ENCODE measurements at places on chromosomes 4 and X.

DNA sequence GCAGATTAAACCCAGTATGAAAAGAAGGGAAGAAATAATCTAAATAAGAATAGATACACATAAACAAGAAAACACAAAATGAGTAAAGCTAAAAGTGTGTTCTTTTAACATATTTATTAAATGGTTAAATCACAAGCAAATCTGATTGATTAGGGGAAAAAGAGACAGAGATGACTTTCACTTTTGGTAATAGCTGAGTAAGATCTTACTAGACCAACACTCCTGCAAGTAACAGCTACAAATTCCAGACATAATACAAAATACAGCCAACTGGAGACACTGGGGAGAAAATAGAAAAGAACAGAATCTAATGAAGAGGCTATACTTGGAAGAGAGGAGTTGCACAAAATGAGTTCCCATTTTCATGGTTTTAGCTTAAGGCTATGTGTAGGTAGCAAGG lies 33.5 kb downstream of the OR13H1 start:
- no peak for DNase-seq

DNA sequence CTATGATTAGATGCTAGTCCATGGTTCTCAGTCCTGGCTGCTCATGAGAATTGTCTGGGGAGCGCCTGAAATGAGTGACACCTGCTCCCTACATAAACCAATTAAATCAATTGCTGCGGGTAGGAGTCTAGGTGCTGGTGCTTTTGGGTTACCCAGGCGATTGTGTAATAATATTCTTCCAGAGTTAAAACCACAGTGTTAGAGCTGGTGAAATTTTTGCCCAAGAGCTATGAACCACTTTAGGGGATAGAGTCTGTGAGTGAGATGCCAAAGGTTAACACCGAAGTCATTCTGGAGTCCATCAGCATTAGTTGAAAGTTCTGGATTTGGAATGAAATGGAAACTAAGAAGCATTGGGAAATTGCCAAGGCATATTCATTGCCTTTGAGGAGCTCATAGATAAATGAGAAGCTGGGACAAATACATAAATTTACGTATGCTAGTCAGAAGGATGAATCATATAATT lies 15.3 kb downstream of the PDK3 start:
- DNase-seq = no peak

- no peak for DNase-seq
Measured at GRCh38 chrX:153944800-153945150, 332 bp upstream of the RENBP start.

- no peak for DNase-seq
Measured at GRCh38 chr4:89222170-89222569, 85.4 kb downstream of the GPRIN3 start.

DNA sequence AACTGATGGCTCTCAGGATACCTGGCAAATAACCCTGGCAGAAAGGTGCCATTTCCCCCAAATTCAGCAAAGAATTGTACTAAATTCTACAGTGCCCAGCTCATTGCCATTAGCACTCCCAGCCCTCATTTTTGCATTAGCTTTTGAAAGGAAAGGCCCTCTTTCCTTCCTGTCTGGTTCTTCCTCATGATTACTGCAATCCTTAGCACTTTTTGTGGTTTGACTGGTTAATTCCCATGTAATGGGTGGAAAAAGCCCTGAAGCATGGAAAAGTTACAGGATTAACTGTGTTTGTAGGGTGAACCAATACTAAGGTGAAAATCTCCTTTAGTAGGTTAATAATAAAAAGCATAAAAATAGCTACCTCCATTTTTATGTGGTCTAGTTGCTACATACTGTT lies 139.5 kb downstream of the NPNT start:
- DNase-seq = no peak

GRCh38 chr4:1111259-1111809 lies 2.0 kb downstream of the RNF212 start:
- no peak for DNase-seq

GRCh38 chrX:134727363-134727762 lies 69.1 kb upstream of the PLAC1 start:
- no peak for DNase-seq

- no peak for DNase-seq
Measured at GRCh38 chr4:132934911-132935310, 214.2 kb upstream of the PCDH10 start.

GRCh38 chr4:133775881-133776280 lies 425.7 kb downstream of the PABPC4L start:
- DNase-seq = no peak

DNA sequence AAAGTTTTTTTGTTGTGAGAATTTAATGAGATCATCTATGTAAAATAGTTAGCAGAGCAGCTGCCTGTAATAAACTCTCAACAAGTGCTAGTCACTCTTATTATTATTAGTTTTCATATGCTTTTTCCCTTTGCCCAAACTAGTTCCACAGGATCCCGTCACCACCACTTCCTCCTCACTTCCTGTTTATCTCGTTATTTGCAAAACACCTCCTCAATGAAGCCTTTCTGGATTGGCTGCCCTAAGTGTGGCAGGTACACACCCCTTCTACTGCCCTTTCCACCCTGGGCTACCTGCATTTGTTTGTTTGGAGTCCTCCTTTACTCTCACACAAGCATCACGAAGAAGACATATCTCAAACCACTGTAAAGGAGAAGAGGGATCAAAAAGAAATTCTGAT lies 54.4 kb upstream of the KLF3 start:
- no peak for DNase-seq

- DNase-seq = no peak
Measured at GRCh38 chrX:117407449-117408150, 709.0 kb downstream of the KLHL13 start.

- DNase-seq = no peak
Measured at GRCh38 chr4:16111533-16111932, 27.7 kb upstream of the PROM1 start.

DNA sequence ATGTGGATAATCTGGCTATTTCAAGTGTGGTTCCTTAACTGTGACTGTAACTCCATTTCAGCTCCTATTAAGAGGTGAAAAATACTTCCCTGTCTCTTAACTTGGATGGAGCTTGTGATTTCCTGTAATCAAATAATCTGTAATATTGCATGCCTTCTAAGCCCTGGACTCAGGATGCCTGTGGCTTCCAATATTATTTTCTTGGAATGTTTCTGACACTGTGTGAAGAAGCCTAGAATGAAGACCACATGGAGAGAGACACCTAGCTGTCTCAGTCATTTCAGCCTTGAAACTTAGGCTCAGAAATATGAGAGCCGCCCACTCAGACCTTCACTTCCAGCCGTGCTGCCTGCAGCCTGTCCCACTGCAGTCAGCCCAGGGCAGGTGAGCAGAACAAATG lies 544.3 kb downstream of the TRIML1 start:
- DNase-seq = no peak

DNA sequence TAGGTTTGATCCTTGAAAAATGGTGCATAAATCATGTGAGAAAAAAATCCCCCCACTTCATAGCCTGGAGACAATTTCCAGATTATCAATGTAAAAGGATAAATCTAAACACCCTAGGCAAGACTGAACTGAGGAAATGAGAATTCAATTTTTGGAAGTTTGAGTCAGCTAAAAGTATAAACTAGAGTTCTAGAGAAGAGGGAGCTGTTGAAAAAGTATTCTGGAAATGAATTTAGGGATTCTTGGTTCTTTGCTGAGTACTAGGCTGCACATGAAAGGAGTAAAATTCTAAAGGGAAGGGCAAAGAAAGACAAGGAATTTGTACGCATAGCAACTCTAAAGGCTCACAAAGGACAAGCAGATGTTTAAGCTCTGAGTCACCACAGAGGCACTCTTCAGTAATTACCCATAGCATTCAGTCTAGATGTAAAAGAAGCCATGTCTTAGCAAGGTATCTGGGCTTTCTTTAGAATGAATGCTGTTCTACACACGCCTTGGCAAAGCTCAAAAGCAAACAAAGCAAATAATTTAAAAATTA lies 896.5 kb downstream of the PDHA2 start:
- no peak for DNase-seq

DNA sequence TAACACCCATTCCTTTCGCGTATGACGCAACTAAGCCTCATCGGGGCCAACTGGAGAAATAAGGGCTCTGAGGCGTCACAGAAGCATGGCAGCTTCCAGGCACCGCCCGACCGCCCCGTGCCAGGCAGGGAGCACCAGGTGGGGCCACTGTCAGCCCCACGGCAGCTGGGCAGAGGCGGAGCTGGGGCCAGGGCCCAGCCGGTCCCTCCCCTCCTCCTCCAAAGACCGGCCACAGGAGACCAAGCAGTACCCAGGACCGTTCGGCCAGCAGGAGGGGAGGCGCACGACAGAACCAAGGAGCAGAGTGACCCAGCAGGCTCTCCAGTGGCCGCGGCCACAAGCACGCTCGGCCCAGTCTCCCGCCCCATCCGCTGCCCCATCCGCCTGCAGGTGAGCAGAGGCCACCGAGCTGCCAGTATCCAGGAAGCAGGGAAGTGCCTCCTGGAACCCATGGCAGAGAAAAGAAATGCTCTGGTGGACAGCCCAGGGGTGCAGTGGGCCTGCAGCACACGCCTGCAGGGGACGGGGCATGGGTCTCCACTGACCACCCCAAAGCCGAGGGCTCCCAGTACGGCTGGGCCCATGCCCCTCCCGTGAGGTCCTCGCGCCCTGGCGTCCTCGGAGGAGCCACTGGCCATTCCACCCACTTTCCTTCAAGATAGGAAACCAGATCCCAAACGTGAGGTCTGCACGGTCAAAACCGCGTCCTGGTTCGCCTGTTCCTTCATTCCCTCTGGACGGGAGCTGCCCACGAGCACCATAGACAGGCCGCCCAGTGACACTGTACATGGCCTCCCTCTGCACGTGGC lies 9.6 kb downstream of the CTBP1 start:
- DNase-seq = no peak

GRCh38 chr4:89658701-89659024 lies 178.3 kb downstream of the SNCA start:
- DNase-seq = no peak

DNA sequence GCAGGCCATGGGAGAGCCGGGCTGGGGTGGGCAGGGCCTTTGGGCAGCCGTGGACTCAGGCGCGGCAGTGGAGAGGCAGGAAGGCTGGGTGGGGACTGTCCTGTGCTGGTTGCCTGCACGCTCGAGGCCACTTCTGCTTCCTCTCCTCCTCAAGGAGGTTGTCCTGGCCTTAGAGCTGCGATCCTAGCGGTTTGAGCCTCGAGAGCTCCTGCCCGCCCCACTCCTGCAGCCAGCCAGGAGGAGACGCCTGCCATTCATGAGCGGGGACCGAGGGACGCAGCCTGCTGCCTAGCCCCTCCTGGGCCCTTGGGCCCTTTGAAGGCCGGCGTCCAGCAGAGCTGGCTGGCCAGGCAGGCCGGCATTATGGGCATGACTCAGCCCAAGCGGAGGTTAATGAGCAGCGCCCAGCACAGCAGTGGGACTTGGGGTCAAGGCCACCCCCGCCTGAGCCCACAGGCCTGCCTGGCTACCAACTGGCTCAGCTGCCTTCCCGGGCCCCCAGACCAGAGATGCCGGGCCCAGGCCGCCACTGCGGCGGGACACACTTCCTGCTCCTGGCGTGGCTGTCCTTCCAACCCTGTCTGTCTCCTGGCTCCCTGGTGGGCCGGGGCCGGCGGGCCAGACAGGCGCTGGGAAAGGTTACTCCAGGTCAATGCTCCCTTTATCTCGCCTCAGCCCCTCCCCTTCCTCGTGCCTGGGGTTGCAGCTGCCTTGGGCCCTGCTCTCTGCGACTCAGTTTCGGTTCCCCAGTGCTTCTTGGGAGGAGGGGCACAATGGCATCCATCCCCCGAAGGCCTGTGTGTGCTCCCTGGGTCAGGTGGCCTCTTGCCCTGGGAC lies 1.8 kb downstream of the ABCD1 start:
- DNase-seq = no peak

DNA sequence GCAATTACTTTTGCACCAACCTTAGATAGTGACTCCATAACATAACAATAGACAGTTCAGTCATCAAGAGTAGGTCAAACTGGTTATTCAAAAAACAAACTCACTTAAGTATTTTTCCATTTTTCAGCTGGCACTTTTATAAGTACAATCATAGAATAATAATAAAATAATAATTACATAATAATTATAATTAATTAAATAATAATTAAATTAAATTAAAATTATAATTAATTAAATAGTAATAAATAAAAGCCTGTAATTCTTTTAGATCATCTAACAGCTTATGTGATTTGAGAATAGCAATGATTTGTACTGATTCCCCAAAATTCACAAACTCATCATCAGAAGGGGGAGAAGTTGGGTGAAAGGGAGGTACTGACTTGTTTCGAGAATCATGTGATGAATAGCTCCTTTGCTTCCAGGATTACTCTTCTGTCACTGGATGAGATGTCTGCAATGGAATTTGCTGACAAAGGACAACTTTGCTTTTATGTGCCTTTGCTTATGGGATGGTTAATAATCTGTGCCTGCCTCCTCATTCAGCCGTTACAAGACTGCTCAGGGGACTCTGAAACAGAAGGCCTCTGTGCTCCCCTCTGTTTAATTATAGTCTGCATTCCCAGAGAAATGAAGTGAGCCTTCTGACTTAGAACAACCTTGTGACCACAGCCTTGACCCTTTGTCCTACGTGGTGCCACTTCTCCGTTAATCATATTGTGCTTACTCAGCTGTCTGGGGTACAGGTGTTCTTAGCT lies 104.8 kb upstream of the ENPEP start:
- DNase-seq = no peak

DNA sequence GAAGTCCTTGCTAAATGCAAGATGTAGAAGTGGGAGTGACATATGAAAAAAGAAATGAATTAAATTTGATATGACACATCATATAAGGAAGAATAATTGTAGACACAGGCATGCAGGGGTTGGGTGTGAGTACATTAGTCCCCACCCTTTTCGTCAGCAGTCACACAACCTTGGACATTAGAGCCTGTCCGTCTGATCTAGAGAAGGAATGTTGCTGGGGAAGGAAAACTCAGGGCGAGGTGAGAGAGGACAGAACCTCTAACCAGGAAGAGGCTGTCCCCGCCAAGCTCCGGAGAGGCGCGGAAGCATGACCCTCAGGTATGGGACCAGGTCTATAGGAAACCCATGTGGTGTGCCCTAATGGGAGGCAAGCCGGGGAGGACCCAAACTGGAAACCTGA lies 102.1 kb downstream of the RELL1 start:
- no peak for DNase-seq

- DNase-seq = no peak
Measured at GRCh38 chrX:151711787-151712186, 4.0 kb upstream of the FATE1 start.

DNA sequence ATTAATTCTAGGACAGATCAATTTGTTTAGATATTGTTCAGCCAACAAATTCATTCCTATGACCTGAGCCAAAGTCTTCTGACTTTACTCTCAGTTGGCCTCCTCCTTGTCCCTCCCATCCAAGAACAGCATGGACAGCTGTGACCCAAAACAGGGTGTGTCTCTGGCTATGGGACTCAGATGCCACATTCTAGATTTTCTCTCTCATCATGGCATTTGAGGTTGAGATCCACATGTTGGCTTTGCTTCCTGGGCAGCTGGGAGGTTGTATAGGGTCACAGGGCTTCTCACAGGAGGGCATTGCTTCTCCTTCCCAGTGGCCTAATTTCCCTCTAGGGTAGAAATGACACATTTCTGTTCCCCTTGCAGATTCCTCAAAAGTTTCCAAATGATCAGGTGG lies 22.6 kb upstream of the EGF start:
- DNase-seq = no peak

Measured in stimulated activated CD4-positive, alpha-beta T cell treated with anti-CD3 and anti-CD28 coated beads, Interleukin-12 subunit alpha, Interleukin-12 subunit beta, amount 100 ng/mL, for 4 hours (primary cell).